ENCODE measurements at places on chromosomes 11 and 22.

DNA sequence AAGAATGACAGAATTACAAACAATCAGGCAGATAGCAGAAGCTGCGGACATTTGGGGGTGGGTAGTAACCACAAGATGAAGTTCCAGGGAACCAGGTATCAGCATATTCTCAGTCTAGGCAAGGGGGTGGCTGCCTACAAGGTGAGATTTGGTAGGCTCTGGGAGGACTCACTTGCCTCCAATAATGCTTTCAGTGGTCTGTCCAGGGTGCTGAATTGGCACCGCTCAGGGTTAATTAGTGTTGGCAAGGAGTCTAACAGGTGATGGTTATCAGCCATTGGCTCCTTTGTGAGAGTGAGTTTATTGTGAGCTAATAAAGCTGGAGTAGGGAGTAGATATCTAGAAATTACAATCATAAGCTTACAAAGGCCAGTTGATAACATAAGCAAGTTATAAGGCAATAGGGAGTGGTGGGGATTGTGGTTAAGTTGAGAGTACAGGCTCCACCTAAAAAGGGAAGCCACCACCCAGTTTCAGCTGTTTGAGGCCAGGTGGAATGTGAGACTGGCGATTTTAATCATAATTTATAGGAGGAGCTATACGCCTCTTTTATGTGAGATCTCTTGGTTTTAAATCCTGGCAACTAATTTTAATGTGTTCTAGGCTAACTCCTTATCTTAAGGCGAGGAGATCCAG is 320.5 kb downstream of the MIAT start:
- no peak for DNase-seq

GRCh38 chr11:125952559-125952958 is 6.7 kb downstream of the VSIG10L2 start:
- DNase-seq = no peak

- DNase-seq = no peak
Measured at GRCh38 chr11:46850829-46851380, 4.8 kb upstream of the CKAP5 start.

DNA sequence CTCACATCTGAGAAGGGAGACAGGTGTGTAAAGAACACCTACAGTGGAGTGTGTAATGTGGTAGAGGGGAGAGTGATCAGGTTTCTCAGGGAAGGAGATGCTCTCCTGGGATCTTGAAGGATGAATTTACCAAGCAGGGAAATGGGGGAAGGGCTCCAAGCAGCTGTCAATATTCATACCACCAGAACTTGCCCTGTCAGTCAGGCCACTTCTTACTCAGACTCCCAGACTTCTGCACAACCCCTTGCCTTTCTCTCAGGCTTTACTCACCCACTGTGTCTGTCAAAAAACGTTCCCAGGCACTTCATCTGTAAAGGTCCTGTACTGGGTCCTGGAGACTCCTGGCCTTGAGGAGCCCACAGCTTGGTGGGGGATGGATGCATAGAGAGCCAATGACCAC is 14.0 kb upstream of the FCHSD2 start:
- no peak for DNase-seq

DNA sequence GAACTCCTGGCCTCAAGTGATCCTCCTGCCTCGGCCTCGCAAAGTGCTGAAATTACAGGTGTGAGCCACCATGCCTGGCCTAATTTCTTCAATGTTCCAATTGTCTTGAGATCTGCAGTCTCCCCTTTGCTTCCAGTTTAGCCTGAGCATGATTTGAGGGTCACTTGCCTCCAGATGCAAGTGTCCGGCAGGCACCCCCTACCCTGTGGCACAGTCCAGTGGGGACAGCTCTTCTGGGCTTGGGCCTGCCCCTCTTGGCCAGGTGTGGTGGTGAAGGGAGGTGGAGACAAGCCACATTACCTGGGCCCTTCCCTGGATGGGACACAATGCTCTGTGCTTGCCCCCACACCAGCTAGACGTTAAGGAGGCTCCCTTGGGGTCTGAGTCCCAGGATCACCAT is 21.3 kb upstream of the CACNG2 start:
- DNase-seq = no peak

GRCh38 chr11:43419460-43419859 is 60.7 kb downstream of the TTC17 start:
- peak; percentile 12 for DNase-seq

DNA sequence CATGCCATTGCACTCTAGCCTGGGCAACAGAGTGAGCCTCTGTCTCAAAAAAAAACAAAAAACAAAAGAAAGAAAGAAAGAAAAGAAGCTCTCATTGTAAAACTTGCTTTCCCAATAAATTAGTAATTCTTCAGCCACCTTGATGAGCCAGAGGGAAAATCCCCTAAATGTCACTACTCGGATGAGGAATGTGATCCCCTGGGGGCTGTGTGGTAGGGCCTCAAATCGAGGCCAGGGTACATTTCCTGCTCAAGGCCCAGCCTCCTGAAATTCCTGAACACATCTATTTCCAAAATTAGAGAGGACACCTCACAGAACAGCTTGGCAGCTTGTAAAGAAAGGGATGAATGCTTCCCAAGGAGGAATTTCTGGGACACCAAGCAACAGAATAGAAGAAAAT is 147.1 kb upstream of the SESN3 start:
- DNase-seq = no peak

- DNase-seq = no peak
Measured at GRCh38 chr11:126956635-126957034, 43.9 kb downstream of the KIRREL3 start.

- no peak for DNase-seq
Measured at GRCh38 chr22:29757096-29757495, 9.7 kb downstream of the ZMAT5 start.

- no peak for DNase-seq
Measured at GRCh38 chr11:11993839-11994238, 14.6 kb downstream of the DKK3 start.

- DNase-seq = no peak
Measured at GRCh38 chr11:109390752-109391151, 31.2 kb upstream of the C11orf87 start.

DNA sequence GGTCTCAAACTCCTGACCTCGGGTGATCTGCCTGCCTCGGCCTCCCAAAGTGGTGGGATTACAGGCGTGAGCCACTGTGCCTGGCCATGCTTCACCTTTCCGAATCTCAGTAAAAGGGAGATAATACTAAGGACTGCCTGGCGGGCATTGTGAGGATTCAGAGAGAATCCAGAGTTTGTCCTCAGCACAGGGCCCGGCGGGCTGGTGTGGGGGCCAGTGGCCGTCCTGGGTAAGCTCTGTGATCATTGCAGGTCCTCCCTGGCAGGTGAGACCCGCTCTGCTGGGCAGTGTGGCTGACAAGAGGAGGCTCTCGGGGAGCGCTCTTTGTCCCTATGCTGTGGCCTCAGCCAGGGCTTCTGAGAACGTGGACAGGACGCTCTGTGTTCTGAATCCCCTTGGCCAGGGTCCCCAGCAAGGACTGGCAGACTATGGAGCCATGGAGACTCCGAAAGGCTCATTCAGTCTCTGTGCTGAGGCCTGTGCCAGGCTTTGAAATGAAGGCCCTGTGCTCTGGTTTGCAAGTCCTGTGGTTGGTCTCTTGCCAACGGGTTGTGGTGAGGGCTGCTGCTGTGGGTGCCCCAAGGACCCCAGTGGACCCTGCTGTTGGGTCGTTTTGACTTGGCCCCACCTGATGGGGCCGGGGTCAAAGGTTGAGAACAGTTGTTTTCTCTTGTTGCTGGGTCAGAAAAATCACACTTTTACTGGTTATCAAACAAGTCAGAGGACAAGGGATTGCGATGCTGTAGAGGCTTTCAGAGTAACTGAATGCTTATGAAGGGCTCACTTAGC is 2.1 kb downstream of the TPCN2 start:
- no peak for DNase-seq

DNA sequence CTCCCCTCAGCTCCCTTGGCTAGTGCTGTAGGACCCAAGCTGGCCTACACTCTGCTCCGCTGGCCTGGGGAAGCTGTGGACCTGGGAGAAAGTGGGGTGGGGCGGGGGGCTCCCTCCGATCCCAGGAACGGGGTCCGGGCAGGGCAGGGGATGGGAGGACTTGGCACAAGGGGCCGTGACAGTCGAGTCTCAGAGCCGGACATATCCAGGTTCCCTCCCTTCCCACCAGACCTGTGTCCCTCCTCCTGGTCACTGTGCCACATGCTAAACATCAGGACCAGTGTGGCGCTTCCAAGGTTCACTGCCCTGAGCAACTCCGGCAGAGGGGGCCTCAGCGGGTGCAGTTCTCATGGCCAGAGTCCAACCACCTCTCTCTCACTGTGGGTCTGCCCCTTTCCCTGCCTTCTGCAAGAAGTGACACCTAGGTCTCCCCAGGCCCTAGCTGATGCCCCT is 2.0 kb downstream of the DUSP8 start:
- DNase-seq = no peak

DNA sequence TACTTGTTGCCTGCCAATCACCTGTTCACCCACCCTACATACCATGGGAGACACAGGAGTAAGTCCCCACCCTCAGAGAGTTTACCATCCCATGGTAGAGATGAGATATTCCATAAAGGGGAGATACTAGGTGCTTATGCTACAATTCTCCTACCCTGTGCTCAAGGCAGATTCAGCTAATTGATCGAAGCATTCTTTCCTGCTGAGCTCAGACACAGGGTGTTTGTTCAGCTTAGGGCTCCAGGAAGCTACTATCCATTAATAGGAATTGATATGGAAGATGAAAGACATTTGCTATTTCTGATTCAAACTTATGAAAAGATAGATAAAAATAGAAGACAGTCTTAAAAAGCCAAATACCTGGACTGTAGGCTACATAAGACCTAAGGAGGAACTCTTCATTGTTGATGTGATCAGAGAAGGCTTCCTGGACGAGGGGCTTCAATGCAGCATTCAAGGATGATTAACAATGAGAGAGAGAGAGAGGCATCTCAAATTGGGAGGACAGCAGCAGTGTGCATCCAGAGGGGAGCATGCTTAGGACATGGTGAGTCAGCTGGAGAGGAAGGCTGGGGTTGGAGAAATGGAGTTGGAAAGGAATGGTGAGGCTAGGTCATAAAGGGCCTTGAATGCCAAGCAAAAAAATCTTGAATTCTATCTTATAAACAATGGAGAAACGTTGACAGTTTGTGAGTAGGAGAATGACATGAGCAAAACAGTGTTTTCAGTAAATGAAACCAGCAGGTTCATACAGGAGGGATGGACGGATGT is 15.0 kb downstream of the SYT13 start:
- DNase-seq = no peak

GRCh38 chr22:46563381-46564083 is 26.1 kb upstream of the CELSR1 start:
- no peak for DNase-seq

DNA sequence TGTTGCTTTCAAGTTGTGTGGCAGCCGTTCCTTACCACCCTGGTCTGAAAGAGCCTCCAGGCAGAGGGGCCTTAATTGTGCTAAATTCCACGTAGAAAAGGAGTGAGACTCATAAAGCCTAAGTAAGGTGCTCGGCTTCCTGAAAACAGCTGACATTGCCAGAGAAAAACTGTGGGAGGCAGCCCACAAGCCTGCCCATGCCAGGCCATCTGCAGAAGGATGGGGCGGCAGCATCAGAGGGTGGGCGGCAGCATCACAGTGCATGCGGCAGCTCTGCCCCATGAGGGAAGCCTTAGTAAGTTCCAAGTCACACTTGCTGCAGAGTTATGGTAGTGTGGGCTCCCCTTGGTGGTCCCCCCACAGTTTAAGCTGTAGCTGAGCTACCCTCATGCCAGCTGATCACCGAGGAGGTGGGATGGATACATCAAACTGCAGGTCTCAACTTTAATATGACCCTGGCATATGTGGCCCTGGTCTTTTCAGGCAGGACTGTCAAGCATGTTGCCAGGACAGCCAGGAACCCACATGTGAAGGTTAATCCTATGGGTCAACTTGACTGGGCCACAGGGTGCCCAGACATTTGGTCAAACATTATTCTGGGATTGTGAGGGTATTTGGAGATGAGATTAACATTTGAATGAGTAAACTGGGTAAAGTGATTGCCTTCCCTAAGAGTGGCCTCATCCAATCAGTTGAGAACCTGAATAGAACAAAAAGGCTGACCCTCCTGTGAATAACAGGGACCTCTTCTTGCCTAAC is 3.1 kb upstream of the EIF3F start:
- no peak for DNase-seq

GRCh38 chr11:9775398-9775779 is 111.5 kb downstream of the SWAP70 start:
- no peak for DNase-seq

All from smooth muscle cell of the brain vasculature (primary cell).